AG10803 (cell line): ENCODE measurements at places on chromosomes 5 and 9.

DNA sequence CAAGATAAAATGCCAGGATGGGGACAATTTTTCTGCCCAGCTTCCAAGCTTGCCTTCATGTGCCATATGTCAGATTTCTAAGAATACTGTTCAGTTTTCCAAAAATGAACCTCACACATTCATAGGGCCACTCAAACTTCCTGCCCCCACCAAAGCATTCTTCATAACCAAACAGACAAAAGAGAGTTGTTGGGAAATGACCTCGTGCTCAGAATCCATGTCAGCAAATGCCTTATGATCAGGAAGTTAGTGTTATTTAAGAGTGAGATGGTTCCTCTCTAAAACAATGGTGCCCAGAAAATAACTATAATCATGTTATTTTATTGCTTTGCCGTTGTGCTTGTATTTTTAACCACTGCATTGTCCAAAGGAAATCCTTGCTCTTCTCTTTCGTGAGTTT is 208.2 kb downstream of the ZNF608 start:
- DNase-seq: no peak

GRCh38 chr9:8876303-8876702 is 1076.7 kb upstream of the DMAC1 start:
- DNase-seq: no peak

DNA sequence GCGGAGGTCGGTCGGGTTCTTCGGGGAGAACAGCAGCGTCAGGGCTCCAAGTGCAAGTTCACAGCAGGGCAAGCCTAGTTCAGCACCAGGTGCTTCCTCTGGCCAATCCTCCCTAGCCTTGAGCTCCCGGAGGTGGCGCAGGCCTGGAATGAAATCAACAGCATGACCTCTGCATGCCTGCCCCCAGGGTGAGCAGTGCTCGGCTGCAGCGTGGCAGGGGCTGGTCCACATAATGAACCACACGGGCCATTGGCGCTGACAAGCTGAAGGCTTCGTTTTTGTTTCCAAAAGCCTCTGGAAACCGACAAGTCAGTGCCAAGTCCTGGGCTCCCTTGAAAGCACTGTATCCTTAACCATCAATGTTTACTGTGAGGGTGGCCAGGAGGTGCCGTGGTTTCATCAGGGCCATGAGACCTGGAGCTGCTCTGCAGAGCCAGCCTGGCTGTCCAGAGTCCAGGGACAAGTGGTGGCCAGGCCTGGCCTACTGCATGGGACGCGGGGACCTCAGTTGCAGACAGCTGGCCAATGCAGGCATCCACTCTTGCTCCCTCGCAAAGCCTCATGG is 2.1 kb upstream of the INPP5E start:
- DNase-seq: no peak

- DNase-seq: no peak
These were observed 2.4 kb upstream of the HAPLN1 start for GRCh38 chr5:83723031-83723430.

DNA sequence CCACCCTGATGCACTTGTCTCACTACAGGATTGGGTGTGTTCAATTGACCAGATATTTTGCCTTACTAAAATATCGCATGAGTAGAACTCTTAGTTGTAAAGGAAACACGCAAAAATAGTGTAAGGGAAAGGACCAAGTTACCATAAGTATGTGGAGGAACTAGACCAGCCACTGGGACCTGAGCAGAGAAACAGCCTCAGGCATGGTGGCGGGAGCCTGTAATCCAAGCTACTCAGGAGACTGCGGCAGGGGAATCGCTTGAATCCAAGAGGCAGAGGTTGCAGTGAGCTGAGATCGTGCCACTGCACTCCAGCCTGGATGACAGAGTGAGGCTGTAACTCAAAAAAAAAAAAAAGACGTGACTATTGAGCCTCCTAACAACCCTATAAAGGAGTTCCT is 117.9 kb upstream of the SPATA31C2 start:
- DNase-seq: no peak

DNA sequence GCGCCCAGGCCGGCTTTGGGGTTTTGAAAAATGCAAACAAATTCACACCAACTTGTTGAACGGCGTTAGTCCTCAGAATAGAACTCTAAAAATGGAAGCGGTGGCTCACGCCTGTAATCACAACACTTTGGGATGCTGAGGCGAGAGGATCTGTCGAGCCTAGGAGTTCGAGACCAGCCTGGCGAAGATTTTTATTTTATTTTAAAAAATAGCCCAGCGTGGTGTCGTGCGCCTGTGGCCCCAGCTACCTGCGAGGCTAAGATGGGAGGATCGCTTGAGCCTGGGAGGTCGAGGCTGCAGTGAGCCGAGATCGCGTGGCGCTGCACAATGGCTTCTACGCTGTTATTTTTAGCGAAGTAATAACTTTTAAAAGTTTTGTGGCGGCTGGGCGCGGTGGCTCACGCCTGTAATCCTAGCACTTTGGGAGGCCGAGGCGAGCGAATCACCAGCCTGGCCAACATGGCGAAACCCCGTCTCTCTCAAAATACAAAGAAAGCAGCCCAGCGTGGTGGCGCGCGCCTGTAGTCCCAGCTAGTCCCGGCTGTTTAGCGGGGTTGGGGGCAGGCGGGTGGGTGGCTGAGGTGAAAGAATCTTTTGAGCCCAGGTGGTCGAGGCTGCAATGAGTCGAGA is 694 bp upstream of the PLIN2 start:
- no peak for DNase-seq

GRCh38 chr9:136079916-136080246 is 15.2 kb downstream of the NACC2 start:
- DNase-seq: no peak

GRCh38 chr9:27183701-27184100 is 74.7 kb downstream of the TEK start:
- DNase-seq: no peak

DNA sequence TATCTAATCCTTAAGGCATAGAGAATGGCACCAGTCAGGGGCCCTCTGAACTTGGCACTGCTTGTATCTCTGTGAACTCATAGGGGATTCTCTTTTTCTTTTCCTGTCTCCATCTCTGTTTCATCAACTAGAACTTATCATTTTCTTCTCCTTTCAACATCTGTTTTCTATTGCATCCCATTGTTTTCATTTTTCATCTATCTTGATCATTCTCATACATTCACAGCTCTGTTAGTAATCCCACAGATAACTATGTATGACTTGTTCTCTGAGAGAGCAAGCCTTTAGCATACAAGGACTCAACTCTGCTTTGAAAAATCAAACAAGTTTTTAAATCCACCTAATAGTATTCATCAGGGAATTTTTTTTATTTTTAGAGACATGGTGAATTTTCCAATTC is 264.3 kb downstream of the ARRDC3 start:
- peak; percentile 66 for DNase-seq

GRCh38 chr5:66639037-66639436 is 42.8 kb downstream of the MAST4 start:
- no peak for DNase-seq

DNA sequence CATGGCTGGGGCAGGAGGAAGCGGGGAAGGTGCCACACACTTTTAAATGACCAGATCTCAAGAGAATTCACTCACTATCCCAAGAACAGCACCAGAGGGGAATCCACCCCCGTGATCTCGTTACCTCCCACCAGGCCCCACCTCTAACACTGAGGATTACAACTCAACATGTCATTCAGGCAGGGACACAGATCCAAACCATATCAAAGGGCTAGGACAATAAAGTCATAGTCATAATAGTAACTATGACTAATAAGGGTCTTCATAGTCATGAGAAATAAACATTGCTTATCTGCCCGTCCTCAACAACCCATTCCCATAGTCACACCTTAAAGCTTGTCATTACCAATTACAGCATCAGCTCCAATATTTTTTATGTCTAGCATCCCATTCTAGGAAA is 65.3 kb upstream of the SMC2 start:
- no peak for DNase-seq

- no peak for DNase-seq
These were observed 4.5 kb upstream of the IL7R start for GRCh38 chr5:35852084-35852734.

- no peak for DNase-seq
These were observed 2.7 kb downstream of the PRDM12 start for GRCh38 chr9:130667120-130667435.
